ENCODE measurements at places on chromosomes 2 and 18.

- no peak for DNase-seq
Measured at GRCh38 chr2:219765231-219765911, 137.9 kb downstream of the SLC4A3 start.

GRCh38 chr2:197760293-197760657 lies 24.8 kb downstream of the BOLL start:
- no peak for DNase-seq

DNA sequence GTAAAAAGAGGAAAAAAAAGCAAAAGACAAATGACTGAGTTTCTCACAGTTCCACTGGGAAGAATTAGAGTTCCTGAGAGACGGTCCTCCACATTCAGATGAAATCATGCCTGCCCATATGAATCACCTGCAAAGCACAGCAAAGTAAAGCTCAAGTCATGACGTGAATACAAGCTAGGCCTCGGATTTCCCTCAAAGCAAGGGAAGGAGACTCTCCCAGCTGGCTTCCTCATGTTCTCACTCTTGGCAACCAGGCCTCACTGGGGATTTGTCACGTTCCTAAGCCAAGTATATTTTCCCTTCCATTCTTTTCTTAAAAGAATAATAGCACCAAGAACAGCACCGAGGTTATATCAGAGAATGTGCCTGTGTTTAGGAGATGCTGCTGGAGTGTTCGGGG lies 47.0 kb downstream of the CYP27C1 start:
- DNase-seq: no peak

DNA sequence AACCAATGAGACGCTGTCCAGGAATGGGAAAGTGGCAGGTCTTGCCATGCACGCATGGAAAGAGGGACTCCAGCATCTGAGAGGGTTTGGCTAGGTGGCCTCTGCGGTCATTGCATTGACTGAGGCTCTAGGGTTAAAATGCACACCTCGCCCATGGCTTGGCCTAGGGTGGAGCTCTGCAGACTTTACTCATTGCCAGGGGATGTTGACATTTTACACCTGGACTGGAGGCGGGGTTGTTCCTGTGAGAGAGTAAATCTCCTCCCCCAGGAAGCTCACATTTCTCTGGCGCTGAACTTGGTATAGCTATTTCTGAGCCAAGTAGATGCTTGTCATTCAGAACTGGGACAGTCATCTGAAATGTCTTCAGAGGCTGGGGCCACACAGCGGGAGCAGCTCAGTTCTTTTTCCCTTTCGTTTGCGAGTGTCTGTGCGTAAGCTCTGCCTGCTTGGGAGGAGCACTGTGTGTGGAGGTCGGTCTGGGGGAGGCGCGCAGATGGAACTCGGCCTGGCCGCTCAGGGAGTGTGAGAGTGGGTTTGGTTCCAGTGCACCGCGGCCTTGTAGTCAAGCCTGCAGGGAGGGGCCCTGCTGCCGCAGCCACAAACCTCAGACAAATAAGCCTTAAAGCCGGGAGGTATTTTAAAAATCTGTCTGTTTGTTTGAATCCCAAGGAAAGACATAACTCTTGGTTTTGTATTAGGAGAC lies 76.5 kb downstream of the LPIN1 start:
- peak; percentile 51 for DNase-seq

All from activated CD8-positive, alpha-beta memory T cell treated with anti-CD3 and anti-CD28 coated beads for 24 hours (primary cell).